ENCODE measurements at places on chromosomes 7 and 10.

- no peak for DNase-seq
Observed at GRCh38 chr7:45506059-45506458, 68.1 kb upstream of the ADCY1 start.

GRCh38 chr10:79303631-79304478 lies 43.4 kb upstream of the PPIF start:
- DNase-seq = peak; percentile 87

DNA sequence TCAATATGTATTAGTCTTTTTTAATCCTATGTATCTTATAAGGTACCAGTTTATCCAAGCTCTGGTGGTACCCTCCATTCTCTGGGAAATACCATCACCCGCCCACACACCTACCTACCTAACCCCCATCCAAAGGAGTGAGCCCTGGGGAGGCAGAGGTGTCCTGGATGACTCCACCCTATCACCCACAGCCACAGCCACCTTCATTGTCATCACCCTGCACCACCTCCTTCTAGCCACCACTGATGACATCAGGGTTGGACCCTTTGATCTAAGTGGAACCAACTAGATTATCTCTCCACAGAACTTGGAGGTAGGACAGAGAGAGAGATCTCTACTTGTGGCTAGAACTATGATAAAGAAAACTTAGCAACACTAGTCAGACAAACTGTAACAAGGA lies 259.4 kb downstream of the PARD3 start:
- no peak for DNase-seq

- no peak for DNase-seq
Observed at GRCh38 chr10:21954690-21955089, 48.8 kb downstream of the DNAJC1 start.

DNA sequence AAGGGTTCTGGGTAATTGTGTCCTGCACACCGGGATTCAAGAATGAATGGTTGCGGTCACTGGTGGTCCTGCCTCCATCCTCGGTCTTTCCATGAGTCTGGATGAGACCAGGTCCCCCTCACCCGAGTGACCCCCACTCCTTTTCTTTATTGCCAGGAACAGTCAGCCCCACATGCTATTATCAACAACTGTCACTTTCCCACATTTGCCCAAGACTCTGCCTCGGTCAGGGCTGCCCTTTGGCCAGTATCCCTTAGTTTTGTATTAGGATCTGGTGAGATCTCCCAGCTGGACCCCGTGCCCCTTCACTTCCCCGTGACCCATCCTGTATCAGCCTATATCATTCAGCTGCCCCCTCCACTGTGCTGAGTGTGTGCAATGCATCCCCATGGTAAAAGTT lies 288.3 kb downstream of the ADARB2 start:
- DNase-seq = no peak
